ENCODE measurements at places on chromosomes 4 and X. TPM values are rescaled to one million over a fixed set of nuclear protein-coding genes. Genes with fewer than 3 reads are reported as not detected.

GRCh38 chr4:64713256-64713840, 304.1 kb upstream of the TECRL start:
- no peak for DNase-seq

DNA sequence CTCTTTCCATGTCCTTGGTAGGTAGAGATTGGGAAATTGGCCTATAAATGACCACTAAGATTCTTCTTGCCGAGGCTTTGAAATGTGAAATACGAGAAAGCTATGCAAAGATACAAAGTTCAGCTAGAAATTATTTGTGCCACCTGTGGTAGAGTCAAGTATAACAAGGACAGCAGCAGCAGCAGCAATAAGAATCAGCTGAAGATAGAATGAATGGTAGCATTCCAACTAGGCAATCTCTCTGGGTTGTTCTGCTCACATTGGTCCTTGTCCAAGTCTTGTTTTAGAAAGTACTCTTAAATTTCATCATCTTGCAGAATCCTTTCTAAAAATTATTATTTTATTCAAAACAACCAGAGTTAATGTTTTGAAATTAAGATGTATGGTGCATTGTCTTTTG, 67.8 kb upstream of the PCDH10 start:
- DNase-seq, result no peak

- DNase-seq, result no peak
These were observed 176.4 kb downstream of the PTTG2 start for GRCh38 chr4:38136604-38137003.

DNA sequence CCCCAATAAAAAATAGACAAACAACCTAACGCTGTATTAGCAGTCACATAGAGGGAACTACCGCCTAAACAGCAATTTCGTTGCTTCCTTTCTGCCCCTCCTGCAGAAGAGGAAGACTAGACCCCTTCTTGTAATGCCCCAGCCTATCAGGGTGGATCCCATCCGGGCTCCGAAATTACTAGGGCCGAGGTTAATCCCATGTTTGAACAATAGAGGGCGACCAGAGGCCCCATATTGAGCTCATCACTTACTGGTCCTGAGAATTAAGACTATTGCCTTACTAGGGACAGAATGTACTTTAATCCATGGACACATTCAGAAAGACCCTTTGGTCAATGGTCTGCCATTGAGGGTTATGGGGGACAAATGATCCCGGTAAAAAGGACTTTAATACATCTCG, 11.8 kb upstream of the ZNF630 start:
- peak; percentile 80 for DNase-seq

HSFX2 gene
- 0.36 TPM for total RNA-seq

BRS3 gene
- not detected for total RNA-seq

DUX4 gene
- total RNA-seq, result not detected

Data from osteoblast (primary cell).